ENCODE measurements at places on chromosomes 7 and 10.

GRCh38 chr7:23022258-23022769 is 8.4 kb upstream of the HYCC1 start:
- DNase-seq = no peak

DNA sequence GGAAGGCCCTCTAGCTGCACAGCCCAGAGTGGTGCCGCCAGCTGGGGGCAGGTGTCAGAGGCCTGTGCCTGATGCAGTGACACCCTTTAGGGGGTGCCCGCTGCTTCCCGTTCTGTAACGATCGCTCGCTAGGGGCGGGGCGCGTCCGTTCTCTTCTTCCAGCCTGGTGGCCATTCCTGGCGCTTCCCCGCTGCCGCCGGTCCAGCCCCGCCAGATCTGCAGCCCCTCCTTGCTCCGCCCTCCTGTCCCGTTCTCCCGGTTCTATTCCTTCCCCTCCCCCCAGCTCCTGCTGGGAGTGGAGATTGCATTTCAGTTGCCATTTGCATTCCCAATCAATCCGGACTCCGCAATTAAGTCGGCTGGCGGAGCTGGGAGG is 39.2 kb downstream of the AGAP3 start:
- DNase-seq = no peak

GRCh38 chr7:67917437-67917755 is 920.8 kb downstream of the TYW1 start:
- DNase-seq = no peak

GRCh38 chr7:39051707-39052106 is 74.0 kb downstream of the POU6F2 start:
- DNase-seq = no peak

- no peak for DNase-seq
Observed at GRCh38 chr7:29243910-29244655, 49.5 kb downstream of the CHN2 start.
